ENCODE measurements at places on chromosomes 4 and X. TPM values are rescaled to one million over a fixed set of nuclear protein-coding genes. Genes with fewer than 3 reads are reported as not detected.
A peak's percentile ranks its signal among the peaks of the same experiment; 100 is the strongest.

DNA sequence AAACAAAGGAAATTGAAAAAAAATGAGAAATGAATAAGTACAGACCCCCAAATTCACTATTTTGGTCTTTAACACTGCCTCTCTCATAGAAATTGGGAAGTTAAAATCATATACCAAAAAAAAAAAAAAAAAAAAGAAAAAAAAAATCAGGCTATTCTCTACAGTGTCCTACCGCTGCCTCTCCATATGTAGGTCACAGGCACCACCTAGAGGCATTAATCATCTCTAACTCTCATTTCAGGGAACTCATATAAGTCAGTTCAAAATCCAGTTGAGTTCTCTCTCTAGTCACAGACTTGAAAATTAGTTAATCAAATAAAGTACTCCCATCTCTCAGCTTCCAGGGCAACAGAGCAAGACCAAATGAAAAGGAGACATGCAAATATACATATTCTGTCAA is 47.9 kb downstream of the COX18 start:
- H3K27ac ChIP-seq: no peak overlapping the region
- H3K4me3 ChIP-seq: no peak overlapping the region
- H3K27me3 ChIP-seq: peaks cover 7% of the 10 kb centered on the region
- no peaks in the 10 kb centered on the region for H3K4me1 ChIP-seq
- H3K36me3 ChIP-seq: no peaks in the 10 kb centered on the region
- DNase-seq: no peak

CPLX1 gene
- total RNA-seq: 1.3 TPM

DNA sequence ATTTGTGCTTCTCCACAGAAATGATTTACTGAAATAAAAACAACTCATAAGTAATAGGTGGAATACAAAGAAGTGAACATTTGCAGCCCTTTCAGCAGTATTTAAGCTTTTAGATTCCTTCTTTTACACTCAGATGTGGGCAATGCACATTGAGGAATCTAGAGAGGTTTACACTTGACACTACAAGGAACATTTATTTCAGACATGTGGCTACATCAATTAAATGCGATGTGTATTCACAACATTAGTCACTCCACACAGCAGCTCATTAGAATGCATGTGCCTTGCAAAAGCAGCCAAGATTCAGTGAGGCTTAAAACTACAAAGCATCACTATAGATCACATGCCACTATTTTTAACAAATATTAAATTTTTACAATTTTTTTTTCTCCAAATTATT is 480.7 kb downstream of the INPP4B start:
- no peak overlapping the region for H3K4me3 ChIP-seq
- DNase-seq: no peak
- H3K27ac ChIP-seq: no peak overlapping the region
- H3K27me3 ChIP-seq: no peaks in the 10 kb centered on the region
- H3K36me3 ChIP-seq: peaks cover 14% of the 10 kb centered on the region

CTSO gene
- 0.93 TPM for total RNA-seq

TMEM131L gene
- total RNA-seq: 39.5 TPM

- no peak for DNase-seq
- no peaks in the 10 kb centered on the region for H3K27me3 ChIP-seq
- H3K27ac ChIP-seq: no peak overlapping the region
- no peak overlapping the region for H3K4me3 ChIP-seq
- H3K4me1 ChIP-seq: peaks cover 30% of the 10 kb centered on the region
Observed at GRCh38 chrX:153732401-153732800, 7.7 kb downstream of the ABCD1 start.

MAGEA4 gene
- total RNA-seq: not detected

DNA sequence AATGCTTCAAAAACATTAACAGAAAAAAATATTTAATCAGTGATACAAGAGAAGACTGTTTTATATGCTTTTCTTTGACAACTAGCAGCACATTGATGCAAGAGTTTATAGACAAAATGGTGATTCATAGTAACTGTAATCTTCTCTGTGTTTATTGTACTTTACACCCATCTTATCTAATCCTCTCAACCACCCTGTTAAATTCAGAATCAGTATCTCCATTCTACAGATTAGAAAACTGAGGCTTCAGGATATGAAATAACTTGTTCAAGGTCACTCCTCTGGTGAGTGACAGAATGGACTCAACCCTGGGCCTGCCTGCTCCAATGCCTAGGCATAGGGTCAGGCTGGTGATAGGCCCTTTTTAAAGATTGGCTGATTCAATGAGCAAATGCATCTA is 26.1 kb upstream of the TMEM184C start:
- H3K27me3 ChIP-seq: peaks cover 11% of the 10 kb centered on the region
- H3K27ac ChIP-seq: no peak overlapping the region
- no peaks in the 10 kb centered on the region for H3K4me1 ChIP-seq
- no peak overlapping the region for H3K4me3 ChIP-seq

DNA sequence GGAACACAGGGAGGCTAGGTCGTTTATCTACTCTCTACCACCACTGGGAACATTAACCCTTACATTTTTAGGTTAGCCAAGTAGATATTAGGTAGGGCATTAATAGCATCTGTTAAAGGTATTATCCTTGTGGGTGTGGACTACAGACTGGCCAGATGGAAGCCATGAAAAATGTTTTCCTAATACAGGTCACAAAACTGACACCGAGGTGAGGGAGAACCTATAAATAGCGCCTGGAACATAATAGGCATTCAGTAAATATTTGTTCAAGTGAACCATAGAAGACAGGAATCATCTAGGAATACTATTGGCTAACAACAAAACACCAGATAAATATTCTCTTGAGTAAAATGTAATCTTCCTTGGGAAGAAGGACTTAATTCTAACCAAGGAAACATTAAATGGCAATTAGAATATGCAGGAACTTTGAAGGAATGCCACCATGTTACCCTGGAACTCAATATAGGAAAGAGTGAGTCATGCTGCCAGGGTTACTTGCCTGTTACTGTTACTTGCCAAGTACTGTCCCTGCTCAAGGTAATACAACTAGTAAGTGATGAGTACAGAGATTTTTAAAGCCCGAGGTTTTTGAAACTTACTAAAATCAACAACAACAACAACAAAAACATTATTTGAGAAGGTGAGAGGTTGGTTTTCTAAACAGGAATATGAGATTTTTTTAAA is 79.0 kb downstream of the SOX3 start:
- no peak for DNase-seq
- H3K36me3 ChIP-seq: no peaks in the 10 kb centered on the region
- H3K4me3 ChIP-seq: no peak overlapping the region

CXCL11 gene
- total RNA-seq: not detected

DNA sequence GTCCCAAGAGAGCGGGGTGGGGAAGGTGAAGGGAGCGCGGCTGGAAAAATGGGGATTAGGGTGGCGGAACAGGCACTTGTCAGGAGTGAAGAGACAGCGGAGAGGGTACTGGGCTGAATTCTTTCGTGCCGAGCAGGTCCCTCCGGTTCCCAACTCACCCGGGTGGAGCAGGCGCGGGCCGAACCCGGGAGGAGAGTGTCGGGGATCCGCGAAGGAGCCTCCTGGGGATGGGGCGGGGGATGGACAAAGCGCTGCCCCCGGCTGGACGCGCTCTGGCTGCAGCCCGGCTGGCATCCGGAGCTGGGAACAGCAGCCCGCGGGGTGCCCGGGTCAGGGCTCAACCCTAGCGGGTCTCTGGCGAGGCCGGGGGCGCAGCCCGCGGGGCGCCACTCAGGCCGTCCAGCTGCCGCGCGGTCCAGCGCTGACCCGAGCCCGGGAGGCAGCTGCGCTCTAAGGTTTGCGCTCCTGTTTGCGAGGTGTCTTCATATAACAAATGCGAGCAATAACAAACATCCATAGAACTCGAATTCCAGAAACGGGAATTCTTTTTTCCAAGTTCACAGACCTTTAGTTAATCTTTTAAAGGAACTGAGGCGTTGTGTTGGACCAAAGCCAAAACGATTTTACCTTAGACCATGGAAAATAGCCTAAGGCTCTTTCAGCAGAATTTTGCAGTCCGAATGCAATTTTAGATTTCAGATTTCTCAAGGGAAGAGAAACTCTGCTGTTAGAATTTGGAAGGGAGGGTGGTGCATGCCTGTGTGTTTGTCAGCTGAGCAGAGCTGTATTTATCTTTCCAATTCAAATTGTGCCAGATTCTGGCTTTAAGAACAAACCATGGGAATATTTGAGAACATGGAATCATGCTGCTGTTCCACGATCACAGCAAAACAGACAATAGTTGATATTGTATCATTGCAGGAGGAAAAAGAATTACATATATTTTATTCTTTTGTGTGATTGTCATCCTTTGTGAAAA is 744 bp downstream of the NPY5R start:
- peaks cover 27% of the 10 kb centered on the region for H3K27me3 ChIP-seq
- H3K4me1 ChIP-seq: no peaks in the 10 kb centered on the region
- no peak for DNase-seq
- H3K36me3 ChIP-seq: no peaks in the 10 kb centered on the region
- no peak overlapping the region for H3K4me3 ChIP-seq

- peaks cover 21% of the 10 kb centered on the region for H3K36me3 ChIP-seq
- DNase-seq: no peak
- H3K27ac ChIP-seq: no peak overlapping the region
- no peak overlapping the region for H3K4me3 ChIP-seq
Observed at GRCh38 chrX:9668537-9668936, 97.1 kb downstream of the GPR143 start.

OCRL gene
- 4.1 TPM for total RNA-seq

- H3K36me3 ChIP-seq: no peaks in the 10 kb centered on the region
- peak overlapping the region; percentile 67 for H3K4me3 ChIP-seq
- DNase-seq: no peak
- H3K4me1 ChIP-seq: no peaks in the 10 kb centered on the region
Observed at GRCh38 chrX:115561605-115562479, 868 bp downstream of the PLS3 start.

- DNase-seq: no peak
- H3K4me3 ChIP-seq: no peak overlapping the region
- H3K27me3 ChIP-seq: no peaks in the 10 kb centered on the region
- H3K4me1 ChIP-seq: peaks cover 22% of the 10 kb centered on the region
- no peak overlapping the region for H3K27ac ChIP-seq
Observed at GRCh38 chr4:8422327-8422726, 18.2 kb downstream of the ACOX3 start.

SERTM2 gene
- not detected for total RNA-seq

- H3K27me3 ChIP-seq: no peaks in the 10 kb centered on the region
- H3K27ac ChIP-seq: no peak overlapping the region
- H3K4me3 ChIP-seq: no peak overlapping the region
- DNase-seq: no peak
- no peaks in the 10 kb centered on the region for H3K36me3 ChIP-seq
Observed at GRCh38 chr4:168057412-168057811, 34.9 kb upstream of the ANXA10 start.

FAM47E gene
- total RNA-seq: not detected

DNA sequence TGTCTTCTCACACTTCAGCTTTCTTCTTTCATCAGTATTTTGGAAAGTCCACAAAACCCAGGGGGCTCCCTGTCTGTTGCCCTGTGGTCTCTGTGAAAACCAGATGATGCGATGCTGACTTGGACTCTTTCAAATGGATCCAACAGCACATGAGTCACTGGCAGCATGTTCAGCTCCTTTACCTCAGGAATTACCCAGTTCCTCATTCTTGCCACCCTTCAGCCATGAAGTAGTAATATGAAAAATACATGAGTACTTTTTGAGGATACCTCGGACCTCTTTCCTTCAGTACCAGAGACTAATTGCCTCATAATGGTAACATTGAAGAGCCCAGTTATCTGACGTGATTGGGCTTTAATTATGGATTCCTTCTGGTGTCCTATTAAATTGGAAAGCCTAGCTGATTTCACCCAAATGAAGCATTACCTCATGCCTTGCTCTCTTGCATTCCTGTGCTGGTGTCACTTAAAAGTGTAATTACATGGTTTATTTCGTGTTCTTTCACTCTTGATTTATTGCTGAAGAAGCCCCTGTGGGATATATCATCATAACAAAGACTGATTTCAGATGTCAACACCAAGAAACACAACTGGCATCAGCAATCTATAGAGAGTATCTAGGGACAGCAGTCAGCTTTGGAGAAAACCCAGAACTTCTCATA is 63.4 kb downstream of the NFKB1 start:
- H3K36me3 ChIP-seq: peaks cover 58% of the 10 kb centered on the region
- DNase-seq: no peak
- no peaks in the 10 kb centered on the region for H3K27me3 ChIP-seq
- H3K4me3 ChIP-seq: no peak overlapping the region
- peak overlapping the region; percentile 69 for H3K27ac ChIP-seq
- peaks cover 79% of the 10 kb centered on the region for H3K4me1 ChIP-seq

GRCh38 chr4:122458625-122459024 is 2.1 kb upstream of the IL2 start:
- H3K36me3 ChIP-seq: peaks cover 11% of the 10 kb centered on the region
- peak; percentile 29 for DNase-seq

DNA sequence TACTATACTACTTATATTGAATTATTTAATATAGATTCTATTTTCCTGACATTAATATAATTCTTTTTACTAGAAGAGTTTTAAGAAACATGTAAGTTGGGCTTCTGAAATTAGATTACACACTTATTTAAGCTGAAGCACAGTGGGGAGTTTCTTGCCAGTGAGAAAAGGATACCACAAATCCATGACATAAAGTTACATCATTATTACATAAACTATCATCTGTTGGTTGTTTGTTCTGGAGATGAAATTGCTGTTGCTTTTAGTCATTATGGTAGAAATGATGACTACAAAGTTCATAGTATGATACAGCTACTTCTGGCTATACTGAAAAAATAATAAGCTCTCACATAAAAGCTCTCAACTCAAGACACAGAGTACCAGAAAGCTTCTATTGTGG is 880.4 kb downstream of the PCDH18 start:
- H3K36me3 ChIP-seq: no peaks in the 10 kb centered on the region
- no peak for DNase-seq
- H3K27ac ChIP-seq: no peak overlapping the region
- no peak overlapping the region for H3K4me3 ChIP-seq

All from activated T-helper 1 cell treated with anti-CD3 and anti-CD28 coated beads, Interleukin-12 subunit alpha, Interleukin-12 subunit beta, Interleukin-2, Interleukin-4 antibody, amounts not matched to agents 30 ng/mL and 10 ng/mL and 1 ng/mL, durations not matched to agents 14 hours and 24 hours and 36 hours (primary cell).